Activated CD8-positive, alpha-beta memory T cell treated with anti-CD3 and anti-CD28 coated beads, Interleukin-2, amount 10 ng/mL, durations not matched to agents 7 days and 5 days (primary cell): ENCODE measurements at places on chromosomes 5 and 9.

GRCh38 chr5:17223367-17224185 lies 6.1 kb downstream of the BASP1 start:
- H3K36me3 ChIP-seq = peaks cover 2% of the 10 kb centered on the region
- H3K27me3 ChIP-seq = peaks cover 17% of the 10 kb centered on the region
- peaks cover 2% of the 10 kb centered on the region for H3K4me1 ChIP-seq
- no peak for DNase-seq
- H3K4me3 ChIP-seq = no peak overlapping the region
- H3K27ac ChIP-seq = no peak overlapping the region

DNA sequence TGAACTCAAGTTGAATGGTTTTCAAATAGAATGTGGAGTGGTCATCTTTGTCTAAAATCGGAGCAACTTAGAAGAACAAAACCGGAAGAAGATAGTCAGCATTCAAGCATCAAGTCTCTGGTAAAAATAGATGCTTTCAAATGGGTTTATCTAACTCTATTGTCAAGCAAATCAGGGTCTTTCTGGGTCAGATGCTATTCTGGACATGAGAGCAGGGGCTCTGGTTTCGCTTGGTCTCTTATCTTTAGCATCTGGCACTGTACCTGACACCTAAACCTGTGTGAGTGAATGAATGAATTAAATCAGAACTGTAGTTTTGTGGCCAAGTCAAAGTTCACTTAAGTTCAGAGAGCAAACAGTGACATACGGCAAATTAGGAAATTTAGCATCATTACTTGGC lies 173.5 kb downstream of the SLIT3 start:
- no peak overlapping the region for H3K27ac ChIP-seq

DNA sequence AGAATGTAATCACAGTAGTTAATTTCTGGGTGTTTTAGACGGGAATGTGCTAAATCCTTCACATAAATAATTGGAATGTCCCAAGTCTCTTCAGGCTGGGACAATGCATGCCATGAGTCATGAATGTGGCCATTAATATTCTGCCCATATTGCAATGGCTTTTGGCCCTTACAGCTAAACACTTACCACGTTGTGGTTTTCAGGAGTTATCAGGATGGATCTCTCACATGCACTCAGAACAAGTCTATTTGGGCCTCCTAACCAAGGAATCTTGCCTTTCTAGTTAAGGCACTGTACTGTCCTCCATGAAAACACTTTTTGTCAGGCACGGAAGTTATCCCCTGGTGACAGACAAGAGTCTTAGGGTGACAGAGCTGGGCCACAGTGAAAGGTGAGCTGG lies 32.7 kb downstream of the PKD2L2 start:
- no peak overlapping the region for H3K27ac ChIP-seq
- no peak for DNase-seq
- no peak overlapping the region for H3K4me3 ChIP-seq
- no peaks in the 10 kb centered on the region for H3K36me3 ChIP-seq
- no peaks in the 10 kb centered on the region for H3K4me1 ChIP-seq
- no peaks in the 10 kb centered on the region for H3K27me3 ChIP-seq

- peaks cover 8% of the 10 kb centered on the region for H3K36me3 ChIP-seq
- no peaks in the 10 kb centered on the region for H3K27me3 ChIP-seq
- no peaks in the 10 kb centered on the region for H3K4me1 ChIP-seq
Observed at GRCh38 chr9:123033352-123033751, at the start of gene GPR21. TSS of gene GPR21 (plus strand) at chr9:123033667. CDS start at chr9:123034567, 900 bp downstream.

GRCh38 chr9:137989999-137990715 lies 112.6 kb downstream of the CACNA1B start:
- DNase-seq = no peak
- no peaks in the 10 kb centered on the region for H3K36me3 ChIP-seq
- H3K4me3 ChIP-seq = no peak overlapping the region
- H3K27ac ChIP-seq = no peak overlapping the region
- peaks cover 36% of the 10 kb centered on the region for H3K27me3 ChIP-seq
